A549 treated with CpdA at 1 μM for 4 hours (cell line): ENCODE measurements at places on chromosomes 16 and 17. TPM values are rescaled to one million over a fixed set of nuclear protein-coding genes. Genes with fewer than 3 reads are reported as not detected.

Gene PPY
- not detected in 5 replicates for total RNA-seq

Gene CES4A
- total RNA-seq = 1.3 to 2.1 TPM (median 1.6 TPM) in 5 replicates

Gene CSH2
- not detected in 5 replicates for total RNA-seq

Gene SLC16A3
- total RNA-seq = 88.1 to 110 TPM (median 107 TPM) in 5 replicates

Gene PTGES3L
- 0.55 to 0.99 TPM (median 0.84 TPM) in 5 replicates for total RNA-seq

Gene KRT15
- 3.5 to 6.2 TPM (median 5.4 TPM) in 5 replicates for total RNA-seq

Gene INO80E
- 103 to 113 TPM (median 109 TPM) in 5 replicates for total RNA-seq

Gene CCT6B
- total RNA-seq = 0.85 to 1.6 TPM (median 1.2 TPM) in 5 replicates

Gene KRT28
- total RNA-seq = not detected in 5 replicates

Gene C16orf74
- total RNA-seq = 9.5 to 18.9 TPM (median 16.3 TPM) in 5 replicates

Gene MT1M
- not detected in 5 replicates for total RNA-seq

Gene ADAMTS18
- total RNA-seq = 0.01 TPM in 1 of 5 replicates, not detected in the others

Gene CHST6
- total RNA-seq = 0.07 to 0.22 TPM (median 0.16 TPM) in 5 replicates

Gene PNPO
- total RNA-seq = 20.8 to 23.3 TPM (median 21.6 TPM) in 5 replicates

Gene ZNF629
- 15.6 to 19.2 TPM (median 16.4 TPM) in 5 replicates for total RNA-seq

Gene TBC1D26
- total RNA-seq = 0.05 TPM in 1 of 5 replicates, not detected in the others

Gene NOB1
- total RNA-seq = 117 to 127 TPM (median 120 TPM) in 5 replicates

Gene CRHR1
- total RNA-seq = 0.11 to 0.27 TPM (median 0.12 TPM) in 4 of 5 replicates, not detected in the other

Gene SGCA
- 0.84 to 1.9 TPM (median 1.5 TPM) in 5 replicates for total RNA-seq

Gene SSTR5
- 0.26 to 0.36 TPM (median 0.26 TPM) in 3 of 5 replicates, not detected in the others for total RNA-seq

Gene APOH
- 3.3 to 6.4 TPM (median 5.2 TPM) in 5 replicates for total RNA-seq

Gene RSKR
- 3.4 to 6.2 TPM (median 4.3 TPM) in 5 replicates for total RNA-seq

Gene KRTAP4-6
- total RNA-seq = not detected in 5 replicates

Gene DNAI2
- 0.06 TPM in 1 of 5 replicates, not detected in the others for total RNA-seq

Gene NPIPA5
- total RNA-seq = 0.06 to 5.5 TPM (median 0.82 TPM) in 5 replicates

Gene KIF19
- 0.01 to 0.05 TPM in 2 of 5 replicates, not detected in the others for total RNA-seq

Gene KRT31
- total RNA-seq = not detected in 5 replicates

Gene MYH11
- total RNA-seq = 0.02 to 0.13 TPM (median 0.04 TPM) in 5 replicates

Gene MT4
- not detected in 5 replicates for total RNA-seq
